Kidney capillary endothelial cell (primary cell): ENCODE measurements at places on chromosomes 16 and 17.

GRCh38 chr16:19356024-19356952 lies 61.4 kb upstream of the TMC5 start:
- DNase-seq: no peak

GRCh38 chr17:7841396-7841914 lies 7.4 kb downstream of the KDM6B start:
- DNase-seq: peak; percentile 93

- no peak for DNase-seq
These were observed 3.7 kb upstream of the MYL4 start for GRCh38 chr17:47205419-47205963.

GRCh38 chr17:44345454-44346026 lies 438 bp downstream of the GRN start:
- peak; percentile 63 for DNase-seq

DNA sequence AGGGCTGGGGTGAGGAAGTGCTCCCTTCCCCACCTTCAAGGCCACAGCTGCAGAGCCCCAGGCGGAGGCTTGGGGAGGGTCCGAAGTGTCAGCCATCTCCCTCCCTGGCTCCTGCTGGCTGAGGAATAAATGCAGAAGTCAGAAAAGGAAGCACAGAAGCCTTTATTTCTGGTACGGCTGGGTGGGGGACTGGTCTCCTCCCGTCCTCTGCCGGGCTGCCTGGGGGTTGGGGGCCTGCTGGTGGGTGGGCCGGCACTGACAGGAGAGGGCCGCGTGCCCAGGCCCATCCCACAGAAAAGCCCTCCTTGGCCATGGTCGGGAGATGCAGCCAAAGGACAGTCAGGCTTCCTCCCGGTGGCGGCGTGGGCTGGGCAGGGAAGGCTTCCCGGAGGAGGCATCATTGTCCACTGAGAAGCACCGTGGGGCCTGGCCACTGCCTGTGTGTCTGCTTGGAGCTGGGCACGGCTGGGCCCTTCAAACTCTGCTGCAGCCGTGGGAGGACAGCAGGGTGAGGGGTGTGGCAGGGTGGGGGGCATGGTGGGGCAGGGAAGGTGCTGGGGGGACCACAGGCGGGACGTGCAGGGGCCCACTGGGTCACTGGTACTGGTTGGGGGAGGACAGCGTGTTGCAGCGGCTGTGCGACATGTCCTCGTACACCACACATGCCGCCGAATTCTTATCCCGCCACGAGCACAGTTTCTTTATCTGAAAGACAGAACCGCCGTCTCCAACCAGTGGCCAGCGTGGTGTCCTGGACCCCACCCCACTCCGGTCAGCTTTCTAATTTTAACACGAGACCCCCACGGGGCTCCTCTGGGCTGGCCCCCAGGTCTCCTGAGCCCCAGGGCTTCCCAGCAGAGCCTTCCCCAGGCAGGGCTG lies 2.4 kb downstream of the CD7 start:
- no peak for DNase-seq

DNA sequence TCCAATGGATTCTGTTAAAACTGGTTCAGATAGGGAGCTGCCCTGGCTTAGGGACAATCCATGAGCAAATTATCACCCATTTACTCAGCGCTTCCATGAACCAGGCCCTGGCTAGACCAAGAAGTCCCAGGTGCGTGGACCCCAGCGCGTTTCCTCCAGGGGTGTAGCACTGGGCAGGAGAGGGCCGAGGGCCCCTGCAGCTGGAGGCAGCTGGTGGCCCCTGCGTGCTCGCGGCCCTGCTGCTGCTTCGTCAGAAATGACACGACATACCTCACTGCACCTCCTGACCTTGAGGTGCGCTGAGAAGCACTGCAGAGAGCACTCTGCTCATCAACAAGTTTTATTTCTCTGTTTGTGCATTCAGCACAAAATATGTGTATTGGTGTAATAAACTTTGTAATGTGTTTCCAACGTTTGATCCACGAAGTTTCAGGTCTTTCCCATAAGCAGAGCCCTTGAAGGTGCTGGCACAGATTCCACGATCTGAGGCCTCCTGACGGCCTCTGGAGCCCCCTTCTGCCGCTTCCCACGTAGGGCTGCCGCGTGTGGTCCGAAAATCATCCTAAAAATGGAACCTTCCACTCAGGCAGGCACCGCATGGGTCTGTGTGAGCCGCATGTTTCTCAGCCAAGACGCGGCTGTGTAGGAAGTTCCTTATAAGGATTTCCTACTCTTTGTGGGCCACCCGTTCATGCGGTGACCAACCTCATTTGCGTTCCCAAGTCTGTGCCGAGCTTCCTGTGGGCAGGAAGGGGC lies 50.8 kb upstream of the ZCCHC14 start:
- DNase-seq: no peak

GRCh38 chr17:81034779-81035520 lies at the start of gene BAIAP2:
TSS of gene BAIAP2 (plus strand) at chr17:81035151. CDS start at chr17:81035255, 104 bp downstream.
- peak; percentile 89 for DNase-seq

GRCh38 chr17:58680038-58680369 lies 11.8 kb downstream of the TEX14 start:
- no peak for DNase-seq

- DNase-seq: no peak
These were observed 762 bp downstream of the PYCARD start for GRCh38 chr16:31201582-31202413.

DNA sequence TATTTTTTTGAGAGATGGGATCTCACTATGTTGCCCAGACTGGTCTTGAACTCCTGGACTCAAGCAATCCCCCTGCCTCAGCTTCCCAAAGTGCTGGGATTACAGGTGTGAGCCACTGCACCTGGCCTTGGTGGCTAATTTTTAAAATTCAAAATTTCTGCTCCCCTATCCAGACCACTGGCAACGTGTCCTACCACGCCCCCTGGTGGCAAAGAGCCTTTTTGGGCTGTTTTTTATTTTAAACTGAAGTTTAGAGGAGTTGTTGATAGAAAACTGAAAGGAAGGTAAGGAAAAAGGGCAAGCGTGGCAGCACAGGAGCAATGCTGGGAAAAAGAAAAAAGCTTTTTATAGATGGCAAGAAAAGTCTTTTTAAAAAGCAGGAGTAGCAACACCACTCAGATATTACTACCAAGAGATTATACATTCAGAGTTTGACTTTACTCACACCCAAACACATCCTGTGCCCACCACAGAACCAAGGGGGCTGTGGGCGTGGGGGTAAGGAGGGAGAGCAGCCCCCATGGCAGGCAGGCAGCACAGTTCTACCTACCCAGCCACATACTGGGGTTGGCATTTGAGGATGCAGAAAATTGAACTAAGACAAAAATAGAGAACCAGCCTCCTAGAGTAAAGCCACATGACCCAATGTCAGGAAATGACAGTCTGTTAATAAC lies 4.2 kb upstream of the MXRA7 start:
- DNase-seq: no peak

DNA sequence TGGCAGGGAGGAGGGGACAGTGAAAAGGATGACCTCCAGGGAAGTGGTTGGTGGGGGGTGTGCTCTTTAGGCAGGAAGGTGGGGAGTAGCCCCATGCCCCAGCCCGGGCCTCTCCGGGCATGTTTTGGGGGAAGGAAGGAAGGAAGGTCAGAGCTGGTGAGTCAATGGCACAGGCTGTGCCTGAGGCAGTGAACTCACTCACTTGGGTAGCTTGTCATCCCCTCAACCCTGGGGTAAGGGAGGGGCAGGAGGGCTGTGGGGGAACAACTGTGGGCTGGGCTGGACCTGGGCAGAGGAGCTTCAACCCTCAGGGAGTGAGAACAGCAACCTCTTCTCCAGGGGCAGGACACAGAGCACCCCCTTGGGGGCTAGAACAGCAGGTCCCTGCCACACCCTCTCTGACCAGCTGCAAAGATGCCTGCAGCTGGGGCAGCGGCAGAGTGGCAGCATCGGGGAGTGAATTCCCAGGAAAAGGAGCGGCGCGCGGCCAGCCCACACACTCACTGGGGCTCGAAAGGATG lies 6.3 kb downstream of the CSF3 start:
- peak; percentile 81 for DNase-seq

DNA sequence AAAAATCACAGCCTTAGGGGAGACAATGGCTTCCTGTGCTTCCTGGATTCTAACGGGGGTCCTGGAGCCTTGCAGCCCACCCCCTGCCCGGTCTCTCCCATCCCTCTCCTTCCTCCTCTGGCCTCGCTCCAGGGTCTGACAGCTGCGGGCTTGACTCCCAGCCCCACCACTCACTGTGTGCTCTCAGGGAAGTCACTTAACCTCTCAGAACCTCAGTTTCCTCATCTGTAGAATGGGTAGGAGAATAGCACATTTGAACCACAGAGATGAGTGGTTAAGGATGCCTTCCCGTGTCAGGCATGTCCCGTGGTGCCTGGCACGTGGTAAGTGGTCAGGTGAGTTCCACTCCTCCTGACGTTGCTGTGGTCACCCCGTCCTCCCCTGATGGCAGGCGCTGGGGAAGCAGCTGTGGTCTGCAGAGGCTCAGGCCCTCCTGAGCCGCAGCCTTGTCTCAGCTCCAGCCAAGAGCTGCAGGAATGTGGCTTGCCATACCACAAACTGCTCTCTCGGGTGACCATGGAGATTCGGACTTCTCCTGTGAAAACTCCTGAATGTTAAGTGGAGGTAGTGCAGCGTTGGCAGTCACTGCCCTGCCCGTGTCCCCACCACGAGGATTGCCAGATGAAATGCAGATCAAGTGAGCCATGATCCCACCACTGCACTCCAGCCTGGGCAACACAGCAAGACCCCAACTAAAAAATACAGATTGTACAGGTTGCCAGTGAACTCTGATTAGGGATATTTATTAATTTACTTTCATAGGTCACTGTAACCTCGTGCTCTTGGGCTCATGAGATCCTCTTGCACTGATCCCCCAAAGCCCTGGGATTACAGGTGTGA lies 85.7 kb downstream of the NT5M start:
- no peak for DNase-seq

- DNase-seq: no peak
These were observed 20.8 kb upstream of the MYO15B start for GRCh38 chr17:75566834-75567233.

DNA sequence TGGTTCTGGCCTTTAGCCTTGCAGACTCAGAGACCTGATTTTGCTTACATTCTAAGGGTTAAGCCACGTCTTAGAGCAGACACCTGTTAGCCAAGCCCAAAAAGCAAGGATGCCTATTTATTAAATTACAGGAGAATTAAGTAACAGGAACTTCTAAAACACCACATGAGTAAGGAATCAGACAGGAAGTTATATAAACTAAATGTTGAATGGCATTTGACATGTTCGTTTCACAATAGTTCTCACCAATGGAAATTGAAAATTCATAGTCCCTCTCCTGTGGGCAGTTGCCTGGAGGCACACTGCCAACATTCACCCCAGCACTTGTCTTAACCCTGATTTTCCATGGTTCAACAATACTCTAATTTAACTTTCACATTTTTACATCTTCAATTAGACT lies 9.0 kb downstream of the KRTAP9-7 start:
- DNase-seq: no peak

DNA sequence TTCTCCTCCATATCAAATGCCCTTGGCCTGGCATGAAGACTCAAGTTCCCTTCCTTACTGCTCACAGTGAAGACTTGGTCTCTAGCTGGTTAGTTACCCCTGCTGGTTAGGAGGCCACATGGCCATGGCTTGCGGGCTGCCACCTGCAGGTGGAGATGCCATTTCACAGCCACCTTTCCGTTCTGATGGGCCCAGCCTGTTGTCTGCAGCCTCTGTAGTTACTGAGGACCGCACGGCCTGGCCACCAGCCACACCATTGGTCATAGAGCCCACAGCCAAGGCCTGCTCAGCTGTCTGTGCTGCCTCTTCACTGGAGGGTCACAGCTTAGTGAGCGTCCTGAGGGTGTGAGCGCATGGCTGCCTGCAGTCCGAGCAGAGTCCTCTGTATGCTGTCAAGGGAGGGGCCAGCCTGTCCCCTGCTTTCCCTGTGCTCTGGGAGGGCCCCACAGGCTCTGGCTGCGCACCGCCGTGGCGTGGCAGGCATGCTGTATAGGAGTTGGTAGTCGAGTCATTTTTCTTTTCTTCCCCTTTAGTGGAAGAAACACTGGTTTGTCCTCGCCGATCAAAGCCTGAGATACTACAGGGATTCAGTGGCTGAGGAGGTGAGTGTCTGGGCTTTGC lies 59.2 kb downstream of the PLD6 start:
- no peak for DNase-seq

DNA sequence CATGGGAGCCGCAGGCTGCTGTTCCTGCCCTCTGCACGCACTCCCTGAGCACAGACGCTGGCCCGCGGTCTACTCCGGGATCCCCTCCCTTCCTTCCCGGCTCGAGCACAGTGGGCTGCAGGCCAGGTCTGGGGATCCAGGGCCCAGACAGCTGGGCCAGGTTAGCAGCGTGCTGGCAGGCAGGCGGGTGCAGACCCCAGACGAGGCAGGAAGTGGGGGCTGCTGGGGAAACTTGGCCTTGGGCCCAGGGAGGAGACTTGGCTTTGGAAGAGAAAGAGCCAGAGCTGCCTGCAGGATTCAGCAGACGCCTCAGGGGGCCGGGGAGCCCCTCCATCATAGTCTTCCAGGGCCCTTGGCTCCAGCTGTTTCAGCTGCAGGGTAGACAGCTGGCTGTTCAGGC lies 30.2 kb upstream of the ABCC3 start:
- no peak for DNase-seq

- no peak for DNase-seq
These were observed 143.0 kb downstream of the ENGASE start for GRCh38 chr17:79217473-79218135.

- DNase-seq: no peak
These were observed 156.3 kb upstream of the IRX3 start for GRCh38 chr16:54442864-54443263.

DNA sequence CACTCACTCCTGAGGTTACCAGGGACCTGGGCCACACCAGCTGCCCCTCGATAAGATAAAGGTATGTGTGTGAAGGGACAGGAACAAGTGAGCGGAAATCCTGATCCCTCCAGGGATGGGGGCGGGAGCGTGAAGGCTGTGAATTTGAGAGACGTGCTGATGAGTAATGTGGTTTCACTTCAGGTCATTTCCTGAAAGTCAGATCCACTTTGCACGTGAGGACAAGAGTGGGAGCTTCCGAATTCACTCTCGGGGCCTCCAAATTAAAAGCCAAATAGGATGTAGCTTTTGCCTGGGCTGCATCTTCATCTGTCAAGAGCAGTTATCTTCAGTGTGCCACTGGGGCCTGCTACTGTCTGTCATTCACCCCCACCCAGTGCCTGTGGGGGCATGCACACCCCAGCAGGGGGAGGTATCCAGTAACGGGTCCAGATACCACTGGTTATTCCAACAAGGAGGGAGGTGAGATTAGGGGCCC lies 87.4 kb upstream of the LHX1 start:
- DNase-seq: peak; percentile 89

DNA sequence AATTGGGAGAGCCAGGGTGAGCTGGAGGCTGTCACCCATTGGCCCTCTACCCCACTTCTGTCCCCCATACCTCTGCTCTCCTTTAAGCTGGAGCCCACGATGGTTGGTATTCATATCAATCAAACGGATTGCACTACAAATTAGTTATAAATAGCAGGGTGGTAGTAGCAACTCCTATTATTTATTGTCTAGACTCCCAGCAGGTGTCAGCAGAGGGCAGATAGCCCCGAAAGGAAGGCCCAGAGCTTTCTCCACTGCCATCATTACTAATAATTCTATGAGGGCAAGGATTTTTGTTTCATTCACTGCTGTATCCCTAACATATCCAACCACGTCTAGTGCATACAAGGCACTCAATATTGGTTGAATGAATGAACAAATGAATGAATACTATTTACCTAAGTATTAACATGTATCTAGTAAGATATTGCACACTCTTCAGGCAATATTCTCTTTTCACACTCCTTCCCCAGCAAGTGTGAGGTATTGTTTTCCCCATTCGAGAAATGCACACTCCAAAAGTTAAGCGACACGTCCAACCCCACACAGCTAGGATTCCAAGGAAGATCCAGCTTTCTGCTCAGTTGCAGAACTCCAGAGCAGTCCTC lies 6.3 kb downstream of the C17orf50 start:
- DNase-seq: peak; percentile 56
